Bronchial epithelial cell (primary cell): ENCODE measurements at places on chromosomes 2 and 18. TPM values are rescaled to one million over a fixed set of nuclear protein-coding genes. Genes with fewer than 3 reads are reported as not detected.

DNA sequence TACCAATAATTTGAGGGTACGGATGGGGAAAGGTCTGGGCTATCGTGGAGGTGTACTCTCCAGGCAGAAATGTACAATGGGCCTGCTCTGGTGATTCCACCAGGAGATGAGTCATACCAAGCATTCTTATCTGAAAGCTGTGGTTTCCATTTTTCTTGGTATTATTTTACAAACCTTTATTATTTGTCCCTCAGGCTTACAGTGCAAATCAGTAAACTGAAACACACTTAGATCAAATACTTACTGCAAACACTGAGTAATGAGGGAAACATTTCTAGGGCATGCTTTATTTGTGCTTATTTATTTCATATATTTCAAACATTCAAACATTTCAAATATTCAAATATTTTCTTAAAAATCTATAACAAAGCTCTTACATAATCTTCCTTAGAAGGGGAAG lies 319.8 kb downstream of the RND3 start:
- DNase-seq, result peak; percentile 79

GRCh38 chr2:85390941-85391669 lies 19.1 kb downstream of the CAPG start:
- DNase-seq, result no peak

DNA sequence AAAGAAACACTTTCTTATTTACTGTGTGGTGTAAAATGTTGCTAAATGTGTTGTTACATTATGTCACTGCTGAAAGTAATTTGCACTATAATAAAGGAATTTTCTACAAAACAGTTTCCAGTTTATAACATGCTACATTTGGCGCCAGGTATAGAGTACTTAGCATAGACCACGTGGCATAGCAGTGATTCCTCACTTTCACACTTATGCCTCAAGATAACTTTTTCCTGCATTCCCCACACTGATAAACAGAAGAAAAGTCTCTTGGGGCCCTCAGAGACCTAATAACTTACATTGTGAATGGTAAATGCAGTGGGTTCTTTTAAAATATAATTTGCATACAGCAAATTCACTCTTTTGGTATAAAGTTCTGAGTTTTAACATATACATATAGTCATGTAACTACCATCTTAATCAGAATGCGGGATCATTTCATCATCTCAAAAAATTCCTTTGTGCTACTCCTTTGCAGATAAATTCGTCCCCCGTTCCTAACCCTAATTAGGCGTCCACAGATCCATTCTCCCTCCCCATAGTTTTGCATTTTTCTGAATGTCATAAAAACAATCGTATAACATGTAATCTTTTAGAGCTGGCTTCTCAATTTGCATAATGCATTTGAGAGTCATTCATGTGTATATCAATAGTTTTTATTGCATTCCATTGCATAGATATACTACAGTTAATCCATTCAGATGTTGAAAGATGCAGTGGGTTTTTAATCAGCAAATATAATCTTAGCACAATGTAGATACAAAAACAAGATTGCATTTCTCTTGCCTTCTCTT lies 7.5 kb downstream of the LGALSL start:
- no peak for DNase-seq

GRCh38 chr2:230773039-230773773 lies 60.6 kb downstream of the CAB39 start:
- peak; percentile 76 for DNase-seq

DNA sequence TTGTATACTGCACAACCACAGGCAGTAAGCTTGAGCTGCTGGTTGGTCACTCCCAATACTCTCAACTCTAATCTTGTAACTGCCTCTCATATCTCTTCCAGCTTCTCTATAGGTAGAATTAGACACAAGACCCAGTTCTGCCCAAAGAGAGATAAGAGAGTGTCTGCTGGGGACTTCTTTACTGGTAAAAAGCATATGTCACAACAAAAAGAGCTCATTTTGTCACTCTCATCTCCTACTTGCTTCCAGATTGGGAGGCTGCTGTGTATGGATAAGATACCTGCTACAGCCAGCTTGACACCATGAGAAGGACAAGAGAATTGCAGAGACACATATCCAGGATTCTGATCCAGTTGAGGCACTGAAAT lies 165.2 kb downstream of the PTH2R start:
- DNase-seq, result no peak

DNA sequence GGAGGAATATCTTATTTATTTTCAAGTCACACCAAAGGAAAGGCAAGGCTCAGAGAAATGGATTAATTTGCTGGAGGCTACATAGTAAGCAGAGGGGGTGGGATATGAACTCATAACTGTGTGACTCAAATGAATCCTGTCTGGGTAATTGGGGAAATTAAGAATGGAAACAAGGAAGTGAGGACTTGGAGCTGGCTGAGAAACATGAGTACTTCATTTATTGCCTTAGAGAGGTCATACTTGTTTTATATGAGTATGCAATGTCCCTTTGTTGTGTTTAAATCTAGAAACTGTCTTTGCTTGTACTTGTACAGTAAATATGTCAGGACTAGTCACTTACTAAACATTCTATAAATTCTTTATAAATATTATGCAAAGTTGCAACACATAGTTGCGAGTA lies 2166.7 kb upstream of the PIK3C3 start:
- peak; percentile 92 for DNase-seq

DNA sequence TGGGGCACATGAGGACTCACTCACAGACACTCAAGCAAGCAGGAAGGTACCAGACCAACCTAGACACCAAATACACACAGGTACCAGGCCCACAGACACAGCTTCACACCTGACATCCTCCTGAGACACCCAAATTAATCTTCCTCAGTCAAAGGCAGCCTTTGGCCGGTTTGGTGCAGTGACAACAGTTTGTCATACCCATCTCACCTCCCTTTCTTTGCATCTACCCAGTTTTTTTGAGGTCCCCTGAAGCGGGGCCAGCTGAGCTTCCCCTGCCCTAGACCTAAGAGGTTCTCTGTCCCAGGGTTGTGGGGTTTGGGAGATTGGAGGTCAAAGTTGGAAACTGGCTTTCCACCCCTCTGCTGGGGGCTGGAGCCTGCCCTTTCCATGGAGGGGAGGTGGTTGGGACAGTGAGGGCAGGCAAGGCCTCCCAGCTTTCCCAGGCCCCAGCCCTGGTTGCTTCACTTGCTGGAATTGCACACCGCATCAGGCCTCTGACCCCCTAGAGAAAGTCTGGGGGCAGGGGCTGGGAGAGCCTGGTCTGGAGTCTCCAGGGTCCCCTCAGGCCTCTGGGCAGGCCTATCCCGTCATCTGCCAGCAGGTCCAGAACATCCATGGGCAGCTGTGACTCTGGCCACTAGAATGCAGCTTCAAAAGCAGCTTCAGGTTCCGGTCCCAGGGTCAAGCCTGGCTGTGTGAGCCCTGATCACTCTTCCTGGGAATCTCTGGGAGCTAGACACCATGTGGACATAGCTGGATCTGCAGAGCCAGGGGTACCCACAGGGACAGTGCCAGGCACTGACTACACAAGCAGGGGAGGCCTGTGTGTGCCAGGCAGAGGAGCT lies 12.5 kb upstream of the TEX261 start:
- DNase-seq, result no peak

- DNase-seq, result no peak
Measured at GRCh38 chr18:24014986-24015638, 558 bp downstream of the TTC39C start.

DNA sequence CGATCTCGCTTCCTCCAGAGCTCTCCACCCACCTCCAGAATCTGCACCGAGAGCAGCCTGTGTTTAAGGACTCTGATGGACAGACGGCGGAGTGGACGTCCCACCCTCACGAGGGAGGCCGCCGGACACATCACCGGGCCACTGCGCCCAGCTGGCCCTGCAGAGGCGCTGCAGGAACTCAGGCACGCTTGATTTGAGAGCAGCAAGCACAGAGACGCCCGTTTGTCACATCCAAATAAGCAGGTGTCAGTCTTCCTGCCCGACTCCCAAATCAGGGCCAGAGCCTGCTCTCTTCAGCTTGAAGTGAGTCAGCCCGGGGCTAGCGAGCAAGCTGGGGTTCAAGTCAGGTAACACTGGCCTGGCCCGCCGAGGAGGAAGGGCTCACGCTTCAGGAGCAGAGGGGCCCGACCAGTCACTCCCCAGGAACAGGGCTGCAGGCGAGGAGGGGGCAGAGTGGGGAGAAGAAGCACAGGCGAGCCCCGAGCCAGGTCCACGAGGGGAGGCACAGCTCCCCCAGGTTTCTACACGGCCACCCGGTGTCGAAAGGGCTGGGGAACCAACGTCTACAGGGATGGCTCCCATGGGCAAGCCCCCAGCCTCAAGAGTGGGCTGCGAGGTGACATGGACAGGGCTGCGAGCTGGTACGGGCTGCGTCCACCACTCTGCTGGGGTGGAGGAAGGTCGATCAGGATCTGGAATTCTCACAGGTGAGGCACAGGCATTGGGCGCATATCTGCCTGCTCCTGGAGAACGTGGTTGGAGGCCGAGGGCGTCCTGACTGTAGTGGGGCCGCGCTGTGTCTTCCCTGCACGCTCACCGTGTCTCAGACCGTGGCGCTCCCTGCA lies 52.5 kb upstream of the CTDP1 start:
- no peak for DNase-seq

DNA sequence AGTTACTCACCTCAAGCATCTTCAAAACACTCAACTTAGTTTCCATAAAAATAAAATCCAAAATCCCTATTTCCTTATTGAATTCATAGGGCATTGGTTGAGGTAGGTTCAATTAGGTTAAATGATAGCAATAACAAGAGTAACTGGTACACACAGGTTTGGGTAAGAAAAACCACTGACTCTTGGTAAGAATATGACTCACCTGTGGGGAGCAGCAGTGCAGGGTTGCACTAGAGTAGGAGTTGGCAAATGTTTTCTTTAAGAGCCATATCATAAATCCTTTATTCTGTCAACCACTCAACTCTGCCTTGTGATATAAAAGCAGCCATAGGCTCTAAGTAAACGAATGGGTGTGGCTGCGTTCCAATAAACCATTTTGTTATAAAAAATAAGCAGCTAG lies 71.4 kb upstream of the CDH20 start:
- peak; percentile 12 for DNase-seq

- DNase-seq, result peak; percentile 52
Measured at GRCh38 chr2:232981356-232981755, 31.7 kb downstream of the NGEF start.

GRCh38 chr2:102667072-102667471 lies 47.7 kb downstream of the SLC9A2 start:
- DNase-seq, result peak; percentile 60

GRCh38 chr18:68498185-68498584 lies 216.7 kb downstream of the TMX3 start:
- DNase-seq, result no peak

- no peak for DNase-seq
Measured at GRCh38 chr2:164032995-164033394, 297.2 kb upstream of the FIGN start.

- DNase-seq, result no peak
Measured at GRCh38 chr2:119221609-119222008, 2.0 kb upstream of the STEAP3 start.

DNA sequence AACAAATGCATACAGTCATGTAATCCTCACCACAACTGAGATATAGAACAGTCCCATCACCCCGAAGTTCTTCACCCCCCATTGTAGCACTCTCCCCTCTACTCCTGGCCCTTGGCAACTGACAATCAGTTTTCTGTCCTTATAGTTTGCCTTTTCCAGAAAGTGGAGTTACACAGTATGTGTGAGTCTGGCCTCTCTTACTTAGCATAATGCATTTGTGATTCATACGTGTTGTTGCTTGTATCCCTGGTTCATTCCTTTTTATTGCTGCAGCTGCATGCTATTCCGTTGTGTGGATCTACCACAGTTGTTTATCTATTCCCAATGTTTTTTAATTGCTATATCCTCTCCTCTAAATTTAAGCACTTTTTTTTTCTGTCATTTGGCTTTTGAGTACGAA lies 17.6 kb downstream of the ACYP2 start:
- DNase-seq, result no peak

DNA sequence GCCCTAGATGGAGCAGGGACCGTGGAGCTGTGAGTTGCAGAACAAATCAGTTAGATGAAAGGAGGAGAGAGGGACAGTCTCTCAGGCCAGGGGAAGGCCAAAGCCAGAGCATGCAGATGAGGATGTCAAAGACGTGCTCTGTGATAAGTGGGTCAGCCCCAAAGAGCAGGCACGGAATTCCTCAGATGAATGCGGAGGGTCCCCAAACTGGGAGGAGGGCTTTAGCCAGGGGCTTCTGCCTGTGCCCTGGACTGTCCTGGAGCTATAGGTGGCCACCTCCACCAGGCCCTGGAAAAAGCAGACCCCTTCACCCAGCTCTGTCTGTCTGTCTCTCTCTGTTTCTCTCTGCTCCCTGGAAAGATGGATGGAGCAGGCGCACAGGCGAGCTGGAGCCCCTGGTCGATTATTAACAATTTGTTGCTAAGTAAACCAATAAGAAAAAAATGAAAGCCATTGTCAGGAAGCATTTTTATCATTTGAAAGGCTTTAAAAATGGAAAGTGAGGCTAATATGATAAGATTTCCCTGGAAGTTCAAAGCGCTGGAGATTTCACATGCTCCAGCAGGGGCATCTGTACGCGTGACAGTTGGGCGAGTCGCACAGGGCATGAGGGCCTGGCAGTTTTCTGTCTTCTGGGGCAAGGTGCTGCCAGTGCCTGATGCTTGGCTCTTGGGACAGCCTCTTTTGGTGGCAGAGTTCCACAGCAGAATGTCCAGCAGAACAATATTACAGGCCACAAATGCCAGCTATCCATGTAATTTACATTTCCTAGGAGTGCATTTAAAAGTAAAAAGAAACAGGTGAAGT lies 241.0 kb downstream of the GLI2 start:
- no peak for DNase-seq

- no peak for DNase-seq
Measured at GRCh38 chr2:192283450-192283849, 88.7 kb upstream of the TMEFF2 start.

The NT5C1B gene
- total RNA-seq, result not detected in 2 replicates

The IL1RL1 gene
- 65.8 and 162 TPM in 2 replicates for total RNA-seq

The CDH19 gene
- total RNA-seq, result under 0.01 and 0.26 TPM in 2 replicates

The SLC23A3 gene
- total RNA-seq, result 1.3 and 1.9 TPM in 2 replicates

The ALK gene
- not detected in 2 replicates for total RNA-seq

The LINC00305 gene
- total RNA-seq, result not detected in 2 replicates

The IL36A gene
- total RNA-seq, result 6.3 and 11.5 TPM in 2 replicates

The CD226 gene
- 0.53 and 0.64 TPM in 2 replicates for total RNA-seq

The TEKT4 gene
- not detected in 2 replicates for total RNA-seq

The CD8B2 gene
- not detected in 2 replicates for total RNA-seq

The MAL gene
- 1.1 and 11.0 TPM in 2 replicates for total RNA-seq

The HYCC2 gene
- total RNA-seq, result 8.4 and 13.2 TPM in 2 replicates
